Stimulated activated CD8-positive, alpha-beta memory T cell treated with anti-CD3 and anti-CD28 coated beads, Interleukin-2, amount 100 ng/mL, for 1 hour (primary cell): ENCODE measurements at places on chromosomes 13 and 19.

- no peak for DNase-seq
Measured at GRCh38 chr19:45079911-45080370, 881 bp downstream of the GEMIN7 start.

GRCh38 chr19:41682437-41682836 is 5.6 kb downstream of the CEACAM7 start:
- no peak for DNase-seq

DNA sequence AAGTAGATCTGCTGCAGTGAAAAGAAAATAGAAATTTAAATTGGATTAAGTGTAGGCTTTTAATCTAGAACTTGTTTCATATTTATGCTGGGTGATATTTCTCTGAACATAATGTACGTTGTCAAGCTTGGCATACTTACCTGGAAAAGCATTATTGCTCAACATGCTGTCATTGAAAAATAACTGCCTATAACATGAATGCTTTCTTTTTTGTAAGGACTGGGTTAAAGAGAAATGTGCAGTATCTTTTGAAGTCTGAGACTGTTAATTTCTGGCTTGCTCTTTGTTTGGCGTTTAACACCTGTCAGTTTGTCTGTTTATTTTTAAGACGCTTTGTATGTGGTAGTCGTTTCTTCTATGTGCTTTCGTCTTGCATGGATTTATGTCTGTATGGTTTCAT is 175.2 kb downstream of the LMO7 start:
- DNase-seq, result no peak

DNA sequence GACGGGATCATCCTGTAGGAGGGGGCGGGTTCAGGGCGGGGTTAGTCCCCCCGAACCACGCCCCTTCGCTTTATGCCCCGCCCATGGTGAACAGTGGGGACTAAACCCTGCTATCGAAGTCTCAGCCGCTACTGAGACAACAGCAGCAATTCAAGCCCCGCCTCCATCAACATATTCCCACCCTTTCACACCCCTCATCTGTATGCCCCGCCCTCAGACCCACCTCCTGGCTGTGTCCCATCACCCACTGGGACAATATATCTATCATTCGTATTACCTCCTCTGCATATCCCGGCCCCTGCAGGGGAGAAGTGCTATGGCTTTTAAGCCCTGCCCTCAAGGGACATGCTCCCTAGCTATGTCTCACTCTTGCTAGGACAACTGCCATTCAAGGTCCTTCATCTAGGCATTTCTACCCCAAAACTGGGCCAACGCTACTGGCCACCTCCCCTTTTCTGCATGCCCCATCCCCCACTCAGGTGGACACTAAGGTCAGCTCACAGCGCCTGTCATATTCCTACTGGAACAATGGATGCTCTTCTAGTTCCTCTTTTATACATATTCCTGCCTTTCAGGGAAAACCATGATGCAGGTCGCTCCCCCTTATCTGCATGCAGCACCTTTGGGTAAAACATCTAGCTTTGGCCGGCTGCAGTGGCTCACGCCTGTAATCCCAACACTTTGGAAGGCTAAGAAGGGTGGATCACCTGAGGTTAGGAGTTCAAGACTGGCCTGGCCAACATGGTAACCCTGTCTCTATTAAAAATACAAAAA is 11.9 kb downstream of the LRFN1 start:
- no peak for DNase-seq

DNA sequence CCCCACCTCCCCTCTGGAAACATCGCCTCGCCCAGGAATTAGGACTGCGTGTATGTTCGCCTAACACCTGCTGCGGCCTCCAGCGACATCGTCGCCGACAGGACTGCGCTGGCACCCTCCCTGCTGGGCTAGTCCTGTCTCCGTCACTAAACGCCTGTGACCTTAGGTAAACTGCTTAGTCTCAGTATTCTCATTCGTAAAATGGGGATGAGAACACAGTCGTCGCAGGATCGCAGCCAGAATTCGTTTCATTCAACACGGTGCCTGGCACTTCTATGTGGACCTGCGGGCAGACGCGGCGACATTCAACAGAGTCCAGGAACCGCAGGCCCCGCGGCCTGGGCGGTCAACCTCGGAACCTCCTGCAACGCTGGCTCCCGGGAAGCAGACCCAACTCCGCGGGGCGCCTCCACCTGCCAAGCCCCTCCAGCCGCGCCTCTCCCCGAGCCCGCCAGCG is 485 bp downstream of the CRYL1 start:
- DNase-seq, result no peak

DNA sequence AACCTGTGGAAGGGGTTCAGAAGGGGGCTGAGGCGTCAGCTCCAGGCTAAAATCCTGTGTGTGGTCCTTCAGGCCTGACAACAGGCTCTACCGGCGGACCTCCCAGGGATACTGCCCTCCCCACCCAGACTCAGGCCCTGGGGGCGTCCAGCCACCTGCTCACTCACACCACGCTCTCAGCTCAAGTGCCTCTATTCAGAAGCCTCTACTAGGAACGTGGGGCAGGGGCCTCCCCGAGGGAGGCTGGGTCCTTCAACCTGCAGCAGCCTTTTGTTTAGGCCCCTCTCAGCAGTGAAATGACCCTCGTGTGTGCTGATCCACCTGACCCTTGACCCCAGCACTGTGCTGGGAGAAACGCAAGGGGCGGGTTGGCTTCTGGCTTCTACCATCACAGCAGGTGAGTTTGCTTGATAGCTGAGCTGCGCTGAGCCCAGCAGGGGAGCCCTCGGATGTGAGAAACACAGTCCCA is 10.6 kb downstream of the PLPP2 start:
- no peak for DNase-seq

DNA sequence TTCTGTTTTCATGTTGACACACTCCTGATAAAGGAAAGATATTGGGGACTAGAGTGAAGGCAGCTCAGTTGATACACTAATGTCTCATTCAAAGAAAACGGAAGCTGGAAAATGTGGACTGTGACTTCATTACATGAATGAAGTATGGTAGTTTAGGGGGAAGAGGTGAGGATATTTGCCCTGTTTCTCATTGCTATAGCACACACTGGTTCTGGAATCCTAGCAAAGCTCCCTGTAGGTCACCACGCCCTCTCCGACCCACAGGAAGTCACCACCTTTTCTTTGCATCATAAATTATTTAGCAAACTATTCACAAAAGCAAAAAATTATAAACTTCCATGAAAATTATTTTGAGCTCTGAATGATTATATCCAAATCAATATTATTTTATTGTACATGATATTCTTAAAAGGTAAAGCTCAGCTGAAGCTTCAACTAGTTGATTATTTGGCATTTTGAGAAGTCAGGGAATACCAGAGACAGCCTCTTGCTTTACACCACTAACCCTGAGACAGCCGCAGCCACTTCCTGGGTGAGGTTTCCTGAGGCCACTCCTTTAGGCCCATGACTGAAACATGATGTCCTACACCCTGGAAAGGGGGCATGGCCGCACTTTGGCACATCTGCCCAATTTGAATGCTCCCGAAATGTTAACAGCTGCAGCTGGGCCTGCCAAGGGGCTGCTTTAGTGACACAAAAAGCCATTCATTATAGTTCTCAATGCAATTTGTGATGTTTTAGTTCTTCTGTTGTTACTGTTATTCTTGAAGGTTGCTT is 50.0 kb upstream of the WDFY2 start:
- peak; percentile 27 for DNase-seq

GRCh38 chr13:87656306-87656705 is 14.9 kb upstream of the SLITRK5 start:
- no peak for DNase-seq

DNA sequence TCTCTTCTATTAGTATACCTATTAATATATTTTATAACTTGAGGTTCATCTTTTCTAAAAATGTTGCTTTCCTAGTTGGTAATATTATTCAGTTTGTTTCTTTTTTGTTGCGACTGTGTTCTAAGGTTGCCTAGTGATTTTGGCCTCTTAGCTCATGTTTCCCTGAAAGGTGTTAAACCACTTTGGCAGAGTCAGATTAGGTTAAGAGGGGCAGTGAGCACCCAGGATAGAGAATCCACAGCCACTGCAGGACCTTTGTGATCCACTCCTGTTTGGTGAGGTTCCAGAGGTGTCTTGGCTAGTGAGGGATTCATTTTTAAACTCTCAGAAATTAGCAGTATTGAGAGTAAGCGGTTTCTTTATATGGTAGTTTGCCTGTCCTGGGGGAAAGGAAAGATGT is 14.9 kb upstream of the GPR18 start:
- DNase-seq, result no peak

GRCh38 chr19:50490411-50490811 is 13.8 kb upstream of the GARIN5A start:
- DNase-seq, result no peak

GRCh38 chr13:28981530-28981929 is 161.4 kb downstream of the MTUS2 start:
- DNase-seq, result no peak

DNA sequence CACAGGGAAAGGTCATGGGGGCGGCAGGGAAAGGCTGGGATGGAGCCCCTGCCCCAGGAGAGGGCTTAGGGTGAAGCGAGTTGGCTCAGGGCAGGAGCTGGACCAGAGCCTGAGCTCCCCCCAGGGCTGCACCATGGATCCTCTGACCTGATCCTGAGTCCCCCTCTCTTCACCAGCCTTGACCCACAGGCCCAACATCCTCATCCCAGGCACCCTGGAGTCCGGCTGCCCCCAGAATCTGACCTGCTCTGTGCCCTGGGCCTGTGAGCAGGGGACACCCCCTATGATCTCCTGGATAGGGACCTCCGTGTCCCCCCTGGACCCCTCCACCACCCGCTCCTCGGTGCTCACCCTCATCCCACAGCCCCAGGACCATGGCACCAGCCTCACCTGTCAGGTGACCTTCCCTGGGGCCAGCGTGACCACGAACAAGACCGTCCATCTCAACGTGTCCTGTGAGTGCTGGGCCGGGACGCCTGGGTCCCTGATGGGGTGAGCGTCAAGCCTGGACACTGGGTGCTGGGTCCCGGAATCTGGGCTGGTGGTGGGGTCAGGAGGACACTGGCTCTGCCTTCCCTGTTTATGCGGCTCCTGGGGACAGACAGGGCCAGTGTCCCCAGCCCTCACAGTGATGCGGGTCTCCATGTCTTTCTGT is 842 bp downstream of the SIGLEC9 start:
- DNase-seq, result no peak

GRCh38 chr13:23516702-23517101 is 53.5 kb upstream of the TNFRSF19 start:
- DNase-seq, result no peak

GRCh38 chr19:35689836-35690235 is 14.5 kb upstream of the ZBTB32 start:
- no peak for DNase-seq

DNA sequence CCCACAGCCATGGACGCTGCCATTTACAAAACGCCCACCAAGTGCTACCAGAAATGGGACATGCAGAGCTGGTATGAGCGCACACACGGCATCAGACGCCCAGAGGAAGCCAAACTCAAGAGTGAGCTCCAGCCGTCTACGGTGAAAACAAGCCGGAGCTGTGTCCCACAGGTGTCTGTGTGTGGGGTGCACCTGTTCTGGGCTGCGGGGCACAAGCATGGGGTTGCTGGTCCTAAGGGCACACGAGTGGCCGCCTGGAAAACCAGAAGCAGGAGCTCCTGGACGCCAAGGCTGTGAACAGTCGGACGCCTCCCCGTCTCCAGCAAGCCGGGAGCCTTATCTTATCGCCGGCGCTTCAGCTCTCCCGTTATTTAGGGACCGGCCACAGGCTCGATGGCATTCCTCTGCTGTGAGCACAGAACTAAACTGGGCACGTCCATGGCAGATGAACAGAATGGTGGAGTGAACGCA is 1.3 kb downstream of the ADPRHL1 start:
- no peak for DNase-seq

GRCh38 chr13:81058211-81058915 is 717.4 kb upstream of the SPRY2 start:
- no peak for DNase-seq

DNA sequence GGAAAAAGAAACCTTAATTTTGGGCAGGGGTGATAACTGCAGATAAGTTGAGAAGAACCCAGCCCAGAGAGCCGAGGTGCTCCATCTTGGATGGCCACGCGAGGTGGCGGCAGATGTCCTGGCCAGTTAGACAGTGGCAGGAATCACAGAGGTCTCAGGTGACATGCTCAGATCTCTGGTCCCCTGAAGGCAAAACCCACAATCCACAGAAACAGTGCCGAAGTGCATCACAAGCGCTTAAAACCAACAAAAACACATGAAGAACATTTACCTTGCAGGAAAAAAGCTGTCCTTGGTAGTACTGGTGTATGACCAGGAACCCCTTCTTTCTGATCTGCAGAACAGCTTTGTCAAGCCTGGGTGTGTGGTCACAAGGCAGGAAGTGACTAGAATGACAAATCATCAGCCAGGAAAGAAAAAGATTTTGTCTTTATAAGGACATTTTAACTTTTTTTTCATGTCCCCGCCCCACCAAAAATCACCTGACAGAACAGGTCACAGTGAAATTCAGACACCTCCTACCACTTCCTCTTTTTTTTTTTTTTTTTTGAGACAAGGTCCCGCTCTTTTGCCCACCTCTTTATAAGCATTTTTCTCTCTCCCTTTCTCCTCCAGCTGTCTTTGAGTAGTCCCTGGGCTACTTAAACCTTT is at the start of gene LCP1:
LCP1 (minus strand) TSS at position 338 of the 651 bp plus-strand sequence. CDS start 22,515 bp downstream, outside the sequence.
- peak; percentile 58 for DNase-seq

GRCh38 chr13:46668302-46668720 is 115.3 kb downstream of the LRCH1 start:
- no peak for DNase-seq

DNA sequence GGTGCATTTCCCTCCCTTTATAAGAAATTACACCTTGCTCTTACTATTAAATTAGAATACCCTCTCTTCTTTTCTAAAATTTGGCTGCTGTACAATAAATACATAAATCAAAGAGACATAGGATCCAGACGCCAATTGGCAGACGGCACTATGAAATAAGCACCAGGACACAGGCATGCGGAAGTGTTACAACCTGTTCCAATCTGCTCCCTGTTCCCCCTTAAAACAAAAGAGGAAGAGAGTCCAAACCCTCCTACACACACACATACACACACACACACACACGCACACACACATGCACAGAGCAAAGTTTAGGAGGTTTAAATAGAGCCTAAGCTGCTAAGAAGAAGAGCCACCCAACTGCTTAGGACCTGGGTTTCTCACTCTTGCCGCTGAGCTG is 75.6 kb upstream of the ZNF507 start:
- no peak for DNase-seq

- DNase-seq, result no peak
Measured at GRCh38 chr19:1685046-1685445, 32.6 kb upstream of the TCF3 start.
